ENCODE measurements at places on chromosomes 5 and 9.

DNA sequence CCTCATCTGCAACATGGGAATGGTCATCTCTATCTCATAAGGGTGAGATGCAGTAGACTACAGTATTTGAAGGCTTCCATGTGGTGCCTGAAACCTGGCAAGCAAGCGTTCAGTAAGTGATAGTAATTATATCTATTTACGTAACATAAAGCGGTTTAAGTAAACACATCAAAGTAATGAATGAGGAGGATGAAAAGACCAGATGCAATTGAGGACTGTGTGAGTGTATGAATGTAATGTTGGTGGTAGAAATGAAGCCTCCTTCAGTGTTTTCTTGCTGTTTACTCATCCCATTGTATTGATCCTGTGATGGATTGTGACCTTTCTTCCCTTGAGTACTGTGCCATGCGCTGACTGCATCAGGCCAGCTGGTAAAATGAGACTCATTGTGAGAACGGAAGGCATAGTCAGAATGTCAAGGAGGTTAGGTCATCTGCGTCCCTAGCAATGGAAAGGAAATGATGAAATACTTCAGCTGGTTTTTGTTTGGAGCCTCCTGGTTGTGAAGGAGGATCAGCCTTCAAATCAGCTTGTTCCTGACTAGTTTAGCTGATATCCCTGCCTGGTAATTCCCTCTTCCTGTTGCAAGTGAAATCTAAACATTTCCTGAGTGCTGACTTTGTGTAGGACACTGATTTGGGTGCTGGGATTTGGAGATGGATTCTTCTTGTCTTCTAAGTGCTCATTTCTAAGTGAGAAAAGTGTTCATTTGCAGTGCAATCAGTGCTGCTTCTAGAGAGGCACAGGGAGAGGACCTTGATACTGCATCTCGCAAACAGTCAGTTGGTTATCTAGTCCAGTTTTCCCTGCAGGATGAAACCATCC, 35.6 kb downstream of the TNFSF8 start:
- peak; percentile 99 for DNase-seq

GRCh38 chr5:33270671-33271070, 170.1 kb upstream of the TARS1 start:
- no peak for DNase-seq

DNA sequence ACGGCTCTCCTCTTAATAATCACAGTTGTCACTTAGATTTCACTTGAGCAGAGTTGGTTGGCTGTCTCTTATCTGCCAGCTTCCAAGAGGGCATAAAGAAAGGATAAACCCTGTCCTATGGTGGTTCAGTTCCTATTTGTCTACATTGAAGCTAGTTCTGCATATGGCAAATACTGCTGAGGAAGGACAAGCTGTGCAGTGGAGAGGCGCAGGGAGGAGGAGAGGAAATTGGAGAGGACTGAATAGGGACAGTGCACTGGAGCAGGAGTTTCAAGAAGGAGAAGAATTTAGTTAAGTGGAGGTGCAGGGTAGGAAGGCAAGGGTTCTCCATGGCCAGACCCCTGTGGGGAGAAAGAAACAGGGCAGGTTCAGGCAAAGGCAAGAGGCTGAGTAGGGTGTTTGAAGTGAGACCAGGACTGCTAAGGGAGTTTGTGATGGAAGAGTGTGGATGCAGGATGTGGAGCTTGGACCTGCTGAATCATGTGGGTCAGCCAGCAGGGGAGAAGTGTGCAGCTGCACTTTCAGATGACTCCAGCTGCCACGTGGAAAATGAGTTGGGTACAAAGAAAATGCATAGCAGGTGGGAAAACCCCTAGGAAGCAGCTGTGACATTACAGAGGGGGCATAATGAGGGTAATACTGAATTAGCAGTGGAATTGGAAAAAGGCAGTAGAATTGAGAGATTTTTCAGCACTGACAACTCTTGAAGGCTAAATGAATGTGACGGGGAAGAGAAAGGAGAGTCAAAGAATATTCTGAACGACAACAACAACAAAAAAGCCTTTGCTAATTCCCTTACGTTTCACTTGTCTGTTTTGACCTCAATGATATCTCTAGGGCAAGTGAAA, 66.8 kb downstream of the MAMDC2 start:
- DNase-seq: peak; percentile 33

GRCh38 chr9:4303006-4303405, 3.1 kb upstream of the GLIS3 start:
- DNase-seq: peak; percentile 47

DNA sequence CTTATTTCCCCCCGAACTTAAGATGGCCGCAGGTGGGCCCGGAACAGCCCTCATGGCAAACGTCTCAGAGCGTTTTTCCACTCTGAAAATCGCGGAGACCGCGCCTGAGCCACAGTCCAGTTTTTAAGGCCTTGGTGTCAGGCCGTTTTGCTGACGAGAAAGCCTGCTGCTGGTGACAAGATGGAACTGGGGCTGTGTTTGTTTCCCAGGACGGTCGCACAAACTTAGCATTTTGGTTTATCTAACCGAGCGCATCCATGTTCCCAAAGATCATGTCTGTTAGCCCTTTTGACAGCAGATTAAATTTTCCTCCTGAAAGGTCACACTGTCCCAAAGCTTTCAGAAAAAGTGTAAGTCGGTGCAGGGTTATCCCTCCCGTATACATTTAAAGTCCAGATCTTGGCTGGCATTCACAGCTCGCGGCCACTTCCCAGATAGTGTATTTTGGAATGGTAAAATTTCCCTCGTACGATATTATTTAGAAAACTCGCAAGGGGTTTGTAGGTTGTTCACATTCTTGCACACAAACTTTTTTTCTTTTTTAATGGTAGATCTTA, 812 bp downstream of the SREK1 start:
- DNase-seq: no peak

DNA sequence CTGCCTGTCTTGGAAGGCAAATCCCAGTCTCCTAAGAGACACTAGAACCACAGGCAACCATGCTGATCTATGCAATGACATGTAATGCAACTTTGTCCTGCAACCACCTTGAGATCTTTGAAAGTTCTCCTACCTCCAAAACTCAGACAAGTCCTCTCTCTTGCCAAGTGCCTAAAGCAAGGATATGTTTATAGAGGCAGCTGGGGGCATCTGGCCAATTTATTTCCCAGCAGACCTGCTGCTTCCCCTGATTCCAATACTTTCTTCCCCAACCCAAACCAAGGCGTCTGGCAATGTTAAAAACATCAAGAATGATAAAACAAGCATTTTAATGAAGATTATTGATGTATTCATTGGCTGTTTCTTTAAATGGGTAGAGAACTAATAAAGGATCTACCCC, 138.4 kb downstream of the DOCK8 start:
- DNase-seq: no peak

GRCh38 chr5:21121213-21121612, 1133.2 kb upstream of the CDH18 start:
- no peak for DNase-seq

DNA sequence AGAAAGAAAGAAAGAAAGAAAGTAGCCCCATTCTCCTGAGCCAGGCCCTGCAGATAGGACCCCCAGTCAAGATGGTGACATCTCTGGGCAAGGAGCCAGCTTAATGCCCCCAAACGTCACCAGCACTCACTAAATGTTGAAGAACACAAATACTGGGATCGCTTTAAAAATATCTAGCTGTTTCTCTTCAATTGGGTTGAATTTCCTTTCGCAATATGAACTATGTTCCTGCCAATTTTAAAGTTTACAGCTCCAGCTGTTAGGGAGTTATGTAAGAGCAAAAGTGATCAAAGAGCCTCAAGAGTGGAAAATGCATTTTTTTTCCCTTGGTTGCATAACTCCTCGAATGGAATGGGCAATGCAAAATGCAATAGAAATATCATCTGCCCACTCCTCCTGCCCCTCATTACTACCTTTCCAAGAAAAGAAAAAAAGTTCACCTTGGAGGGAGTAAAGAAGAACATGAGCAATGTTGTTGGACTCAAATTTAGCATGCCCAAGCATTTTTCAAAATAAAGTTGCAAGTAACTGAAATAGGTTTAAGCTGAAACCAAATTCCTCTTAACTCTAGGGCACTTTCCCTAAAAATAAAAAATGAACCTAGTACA, 244.2 kb upstream of the PIK3R1 start:
- peak; percentile 69 for DNase-seq

- no peak for DNase-seq
Observed at GRCh38 chr9:72907421-72907820, 45.4 kb downstream of the ALDH1A1 start.

- no peak for DNase-seq
Observed at GRCh38 chr9:112890106-112891081, at the start of gene SLC46A2. Gene SLC46A2, minus strand, starts transcription at chr9:112890876. Its CDS starts 195 bp downstream, at chr9:112890681.

- peak; percentile 38 for DNase-seq
Observed at GRCh38 chr5:111461255-111461671, 51.1 kb downstream of the STARD4 start.

DNA sequence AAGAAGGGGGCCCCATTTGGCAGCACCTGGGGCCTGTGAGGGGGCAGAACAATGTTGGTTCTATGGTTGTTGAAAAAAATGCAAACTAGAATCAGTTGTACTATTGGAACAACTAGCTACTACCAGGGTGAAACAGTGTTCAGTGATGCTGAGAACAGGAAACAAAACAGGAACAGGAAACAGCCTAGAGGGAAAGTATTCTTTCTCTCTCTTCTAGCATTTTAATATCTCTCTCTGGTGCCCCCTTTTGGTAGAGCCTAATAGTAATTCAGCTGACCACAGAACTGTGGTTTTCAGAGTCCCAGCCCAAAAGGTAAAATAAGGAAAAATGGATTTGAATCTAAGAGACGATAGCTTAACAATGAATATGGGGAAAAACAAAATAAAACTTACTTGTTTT, 138.0 kb upstream of the KCNN2 start:
- peak; percentile 21 for DNase-seq

GRCh38 chr5:101679816-101680215, 616.3 kb downstream of the SLCO4C1 start:
- DNase-seq: no peak

DNA sequence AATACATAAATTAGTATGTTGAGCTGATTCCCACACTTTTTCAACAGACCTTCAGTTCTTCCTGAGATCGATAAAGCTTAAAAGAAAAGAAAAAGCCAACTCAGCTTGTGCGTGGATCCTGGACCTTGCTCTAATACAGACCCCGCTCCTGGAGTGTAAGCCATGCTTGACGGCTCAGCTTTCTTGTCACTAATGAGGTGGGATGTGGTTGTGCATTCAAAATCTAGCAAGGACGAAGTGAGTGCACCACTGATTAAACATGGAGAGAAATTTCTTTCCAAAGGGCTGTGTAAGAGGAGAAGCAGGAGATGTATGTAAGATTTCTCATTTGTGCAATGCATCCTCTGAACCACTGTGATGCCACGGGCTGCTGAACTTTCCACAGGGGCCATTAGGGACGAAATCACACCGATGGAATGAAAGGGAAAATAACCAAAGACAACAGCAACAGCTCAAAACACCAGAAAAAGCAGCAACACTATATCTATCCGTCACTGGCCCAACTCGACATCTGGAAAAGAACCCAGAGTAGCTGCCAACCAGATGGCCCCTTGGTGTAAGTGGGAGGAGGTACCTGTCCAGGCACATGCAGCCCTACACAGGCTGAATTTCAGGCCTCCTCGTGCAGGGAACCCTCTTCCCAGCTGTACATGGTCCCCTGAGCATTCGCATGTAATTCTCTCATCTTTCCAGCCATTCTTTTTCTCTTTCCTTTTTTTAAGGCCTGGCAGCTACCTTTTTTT, 178.9 kb downstream of the SREK1 start:
- no peak for DNase-seq

DNA sequence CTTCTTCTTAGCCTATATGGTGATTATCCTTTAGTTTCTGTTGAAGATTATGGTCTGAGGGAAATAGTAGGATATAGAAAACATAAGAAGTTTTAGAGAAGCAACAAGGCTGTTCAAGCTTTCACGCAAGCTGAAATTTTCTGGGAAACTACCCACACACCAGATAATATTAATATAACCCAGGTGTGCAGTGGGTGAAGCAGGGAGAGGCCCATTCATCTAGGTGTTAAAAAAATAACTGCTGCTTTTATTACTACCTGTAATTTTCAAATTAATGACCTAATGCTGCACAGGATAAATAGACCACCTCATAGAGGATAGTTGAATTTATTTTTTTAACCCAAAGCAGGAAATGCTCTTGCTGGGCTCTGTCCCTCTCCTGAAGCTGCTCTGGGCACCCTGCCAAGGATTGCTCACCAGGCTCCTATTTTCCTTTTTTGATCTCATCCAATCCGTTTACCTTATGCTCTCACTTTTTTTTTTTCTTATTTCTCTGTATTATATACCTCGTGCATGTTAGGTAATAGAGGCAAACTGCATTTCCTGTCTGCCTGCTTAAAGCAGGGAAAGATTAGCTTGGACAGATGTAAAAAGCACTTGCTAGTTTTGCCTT, 124.3 kb upstream of the SLC12A2 start:
- peak; percentile 77 for DNase-seq

GRCh38 chr5:60066502-60066901, 173.0 kb upstream of the PDE4D start:
- DNase-seq: peak; percentile 82

GRCh38 chr5:93164690-93165089, 416.3 kb downstream of the NR2F1-AS1 start:
- DNase-seq: peak; percentile 88

DNA sequence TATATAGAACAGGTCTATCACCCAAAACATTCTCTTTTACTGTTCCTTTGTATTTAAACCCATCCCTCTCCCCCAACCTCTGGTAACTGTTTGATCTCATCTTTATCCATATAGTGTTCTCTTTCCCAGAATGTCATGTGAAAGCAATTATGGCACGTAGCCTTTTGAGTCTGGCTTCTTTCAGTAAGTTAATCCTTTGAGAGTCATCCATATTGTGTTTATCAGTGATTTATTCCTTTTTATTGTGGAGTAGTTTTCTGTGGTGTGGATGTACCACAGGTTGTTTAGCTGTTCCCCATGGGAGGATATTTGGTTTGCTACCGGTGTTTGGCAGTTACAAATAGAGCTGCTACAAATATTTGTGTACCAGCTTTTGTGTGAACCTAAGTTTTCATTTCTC, 38.0 kb downstream of the HMGXB3 start:
- DNase-seq: no peak

GRCh38 chr9:15203581-15203980, 103.4 kb downstream of the TTC39B start:
- DNase-seq: no peak

- no peak for DNase-seq
Observed at GRCh38 chr5:28926422-28926821, 1888.0 kb upstream of the CDH9 start.

- DNase-seq: no peak
Observed at GRCh38 chr5:10592601-10593000, 28.7 kb downstream of the ANKRD33B start.
